KG1 (cell line): ENCODE measurements at places on chromosomes 16 and 17.

- no peak for DNase-seq
Observed at GRCh38 chr16:23651943-23652468, 10.7 kb downstream of the DCTN5 start.

DNA sequence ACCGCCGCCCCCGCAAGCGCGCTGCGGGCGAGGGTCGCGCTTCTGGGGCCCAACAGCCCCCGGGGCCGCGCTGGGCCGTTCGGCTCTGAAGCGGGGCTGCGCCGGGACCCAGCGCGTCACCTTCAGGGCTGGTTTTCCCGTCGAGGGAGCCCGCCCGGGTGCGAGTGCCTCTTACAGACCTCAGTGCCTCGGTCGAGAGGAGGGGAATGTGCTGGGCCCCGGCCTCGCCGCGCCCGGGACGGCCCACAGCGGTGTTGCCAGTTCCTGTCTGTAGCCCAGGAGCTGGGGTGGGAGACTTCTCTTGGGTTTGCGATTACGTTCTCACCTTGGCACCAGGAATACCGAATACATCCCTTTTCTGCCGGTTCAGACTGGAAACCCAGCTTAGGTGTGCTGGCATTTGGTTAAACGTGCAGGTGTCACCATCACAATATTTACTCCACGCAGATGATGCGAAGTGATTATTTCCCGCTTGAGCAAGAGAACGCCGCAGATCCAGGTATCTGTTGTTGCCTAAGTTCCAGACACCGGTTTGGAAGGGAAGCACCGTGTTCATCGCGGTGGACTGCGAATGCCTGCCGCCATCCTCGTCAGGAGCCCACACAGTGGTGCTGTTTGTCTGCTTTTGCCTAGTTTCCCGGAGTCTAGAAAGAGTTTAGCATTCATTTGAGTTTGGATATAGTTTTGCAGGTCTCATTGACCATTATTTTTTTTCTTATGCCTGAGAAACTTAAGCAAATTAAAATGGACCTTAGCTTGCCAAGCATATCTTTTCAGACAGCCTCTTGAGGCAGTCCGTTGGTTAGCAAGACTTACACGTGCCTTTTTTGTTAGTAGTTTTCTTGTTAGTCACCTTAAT is 914 bp downstream of the MAP1LC3B start:
- DNase-seq = no peak

GRCh38 chr16:80273635-80274538 is 266.9 kb upstream of the DYNLRB2 start:
- DNase-seq = no peak

GRCh38 chr17:81867170-81867990 is 3.8 kb downstream of the ARHGDIA start:
- DNase-seq = no peak

GRCh38 chr17:7441266-7441665 is 2.0 kb downstream of the FGF11 start:
- DNase-seq = no peak

- DNase-seq = no peak
Observed at GRCh38 chr17:21164620-21165019, 37.9 kb downstream of the DHRS7B start.

DNA sequence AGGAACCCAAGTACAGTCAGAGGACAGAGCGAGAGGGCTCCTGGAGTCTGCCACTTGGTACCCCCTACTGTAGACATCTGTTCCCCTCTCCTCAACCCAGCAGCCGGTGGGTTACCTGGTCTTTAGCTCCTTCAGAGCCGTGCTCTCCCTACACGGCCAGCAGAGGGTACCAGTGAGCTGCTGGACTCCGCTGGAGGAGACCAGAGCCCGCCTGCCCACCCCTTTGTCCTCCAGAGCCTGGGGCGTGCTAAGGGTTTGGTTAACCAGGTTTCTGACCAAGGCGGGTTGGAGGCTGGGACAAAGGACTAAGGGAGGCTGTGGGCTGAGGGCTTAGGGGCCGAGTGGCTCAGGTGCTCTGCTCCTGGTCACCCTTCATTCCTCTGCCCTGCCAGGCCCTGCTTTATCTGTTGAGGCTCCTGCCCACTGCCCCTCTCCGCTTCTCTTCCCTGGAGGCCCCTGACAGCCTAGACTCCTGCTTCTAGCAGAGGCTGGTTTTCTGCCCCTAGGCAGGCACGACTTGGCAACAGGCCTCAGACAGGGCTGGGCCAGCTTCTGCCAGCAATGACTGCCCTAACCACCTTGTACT is 2.7 kb upstream of the HSD11B2 start:
- DNase-seq = no peak
